Thymus (tissue), 14 donors: ENCODE measurements at places on chromosomes 2 and 18. TPM values are rescaled to one million over a fixed set of nuclear protein-coding genes. Genes with fewer than 3 reads are reported as not detected.

Gene REG3A
- total RNA-seq, result 0.05 TPM

Gene UGT1A10
- total RNA-seq, result 0.09 TPM

Gene ESPNL
- total RNA-seq, result 0.66 TPM

Gene ADRA2B
- 0.28 TPM for total RNA-seq

Gene ANKRD62
- total RNA-seq, result not detected

Gene CD28
- 42.8 TPM for total RNA-seq

DNA sequence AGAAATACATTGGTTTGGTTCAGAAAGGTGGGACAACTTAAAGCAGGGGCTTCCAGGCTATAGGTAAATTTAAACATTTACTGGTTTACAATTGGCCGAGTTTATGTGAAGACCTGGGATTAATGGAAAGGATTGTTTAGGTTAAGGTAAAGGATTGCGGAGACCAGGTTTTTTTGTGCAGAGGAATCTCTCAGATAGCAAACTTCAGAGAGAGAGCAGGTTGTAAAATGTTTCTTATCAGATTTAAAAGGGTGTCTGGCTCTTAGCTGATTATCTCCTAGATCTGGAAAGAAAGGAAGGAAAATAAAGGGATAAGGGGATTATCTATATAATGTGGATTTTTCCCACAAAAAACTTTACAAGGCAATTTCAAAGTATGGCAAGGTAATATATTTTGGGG lies 101.3 kb downstream of the LCLAT1 start:
- no peaks in the 10 kb centered on the region for H3K36me3 ChIP-seq
- no peak for DNase-seq
- no peaks in the 10 kb centered on the region for H3K27me3 ChIP-seq
- H3K4me1 ChIP-seq, result no peaks in the 10 kb centered on the region
- no peak overlapping the region for H3K27ac ChIP-seq

- H3K27ac ChIP-seq, result no peak overlapping the region
- no peaks in the 10 kb centered on the region for H3K27me3 ChIP-seq
- DNase-seq, result no peak
- no peak overlapping the region for H3K4me3 ChIP-seq
- no peaks in the 10 kb centered on the region for H3K4me1 ChIP-seq
Measured at GRCh38 chr18:43596105-43596712, 318.9 kb upstream of the SYT4 start.

GRCh38 chr18:48855422-48856377 lies 95.1 kb downstream of the SMAD7 start:
- no peaks in the 10 kb centered on the region for H3K4me1 ChIP-seq
- H3K36me3 ChIP-seq, result no peaks in the 10 kb centered on the region
- H3K27ac ChIP-seq, result no peak overlapping the region
- no peak for DNase-seq
- H3K27me3 ChIP-seq, result no peaks in the 10 kb centered on the region
- no peak overlapping the region for H3K4me3 ChIP-seq

DNA sequence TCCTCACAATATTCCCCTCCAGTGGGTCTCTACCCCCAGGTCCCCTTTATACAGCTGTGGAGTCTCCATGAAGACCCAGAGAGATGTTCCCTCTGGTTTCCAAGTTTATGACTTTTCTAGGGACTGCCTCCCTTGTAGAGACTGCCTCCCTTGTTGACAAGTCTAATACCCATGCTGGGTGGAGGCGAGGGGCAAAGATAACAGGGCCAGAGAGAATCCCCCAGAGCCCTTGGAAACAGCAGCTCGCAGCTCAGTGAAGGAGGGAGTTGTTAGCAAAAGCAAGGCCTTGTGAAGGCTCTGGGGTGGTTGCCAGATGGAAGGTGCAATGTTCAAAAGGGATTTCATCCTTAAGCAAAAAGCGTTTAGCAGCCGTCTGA lies 75.0 kb upstream of the GATA6 start:
- no peaks in the 10 kb centered on the region for H3K36me3 ChIP-seq
- no peak for DNase-seq
- H3K4me1 ChIP-seq, result no peaks in the 10 kb centered on the region

- no peaks in the 10 kb centered on the region for H3K36me3 ChIP-seq
- peaks cover 79% of the 10 kb centered on the region for H3K27me3 ChIP-seq
- no peak overlapping the region for H3K27ac ChIP-seq
Measured at GRCh38 chr2:156327835-156328695, 4.5 kb downstream of the NR4A2 start.

GRCh38 chr2:34949316-34949715 lies 1350.2 kb upstream of the FAM98A start:
- H3K27ac ChIP-seq, result no peak overlapping the region
- no peaks in the 10 kb centered on the region for H3K27me3 ChIP-seq
- DNase-seq, result no peak
- H3K4me3 ChIP-seq, result no peak overlapping the region
- H3K36me3 ChIP-seq, result no peaks in the 10 kb centered on the region

DNA sequence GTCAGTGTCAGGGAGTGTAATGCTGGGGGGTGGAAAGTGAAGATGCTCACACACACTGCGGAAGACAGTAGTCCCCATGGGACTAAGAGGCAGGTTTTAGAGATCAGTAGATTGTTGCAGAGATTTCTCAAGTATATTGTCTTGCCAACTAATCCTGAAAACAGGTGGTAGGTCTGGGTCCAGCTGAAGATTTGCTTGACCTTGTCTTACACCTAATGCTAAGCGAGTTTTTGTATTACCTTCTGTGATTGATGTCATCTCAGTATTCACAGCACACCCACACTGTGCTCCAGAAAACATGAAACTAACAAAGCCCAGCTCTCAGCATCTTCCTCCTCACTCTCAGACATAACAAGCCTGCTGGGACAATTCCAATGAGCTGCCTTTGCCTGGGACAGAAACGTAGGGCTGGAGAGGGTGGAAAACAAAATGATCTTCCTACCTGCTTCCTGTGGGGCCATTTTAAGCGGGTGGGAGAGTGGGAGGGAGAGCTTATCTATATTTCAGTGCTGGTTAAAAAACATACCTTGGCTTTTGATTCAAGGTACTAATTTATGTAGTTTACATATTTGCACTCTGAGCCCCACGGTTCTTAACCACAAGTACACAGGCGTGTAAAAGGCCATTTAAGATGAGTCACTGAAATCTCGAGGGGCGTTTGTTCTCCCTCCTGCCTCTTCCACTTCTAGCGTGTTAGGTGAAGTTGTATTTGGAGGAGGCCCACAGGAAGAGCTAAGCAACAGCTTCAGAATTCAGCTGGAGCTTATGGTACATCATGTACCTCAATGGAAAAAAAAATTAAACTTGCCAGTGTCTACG lies 23.1 kb upstream of the RBMS1 start:
- no peaks in the 10 kb centered on the region for H3K27me3 ChIP-seq
- no peaks in the 10 kb centered on the region for H3K4me1 ChIP-seq
- no peaks in the 10 kb centered on the region for H3K36me3 ChIP-seq
